Fibroblast of the conjunctiva (primary cell): ENCODE measurements at places on chromosomes 2 and 18.

GRCh38 chr2:154240921-154241379, 369.2 kb downstream of the GALNT13 start:
- no peak for DNase-seq

GRCh38 chr2:200300638-200301314, 5.7 kb upstream of the SPATS2L start:
- peak; percentile 68 for DNase-seq

- no peak for DNase-seq
Measured at GRCh38 chr2:99424371-99424770, 65.4 kb downstream of the REV1 start.

DNA sequence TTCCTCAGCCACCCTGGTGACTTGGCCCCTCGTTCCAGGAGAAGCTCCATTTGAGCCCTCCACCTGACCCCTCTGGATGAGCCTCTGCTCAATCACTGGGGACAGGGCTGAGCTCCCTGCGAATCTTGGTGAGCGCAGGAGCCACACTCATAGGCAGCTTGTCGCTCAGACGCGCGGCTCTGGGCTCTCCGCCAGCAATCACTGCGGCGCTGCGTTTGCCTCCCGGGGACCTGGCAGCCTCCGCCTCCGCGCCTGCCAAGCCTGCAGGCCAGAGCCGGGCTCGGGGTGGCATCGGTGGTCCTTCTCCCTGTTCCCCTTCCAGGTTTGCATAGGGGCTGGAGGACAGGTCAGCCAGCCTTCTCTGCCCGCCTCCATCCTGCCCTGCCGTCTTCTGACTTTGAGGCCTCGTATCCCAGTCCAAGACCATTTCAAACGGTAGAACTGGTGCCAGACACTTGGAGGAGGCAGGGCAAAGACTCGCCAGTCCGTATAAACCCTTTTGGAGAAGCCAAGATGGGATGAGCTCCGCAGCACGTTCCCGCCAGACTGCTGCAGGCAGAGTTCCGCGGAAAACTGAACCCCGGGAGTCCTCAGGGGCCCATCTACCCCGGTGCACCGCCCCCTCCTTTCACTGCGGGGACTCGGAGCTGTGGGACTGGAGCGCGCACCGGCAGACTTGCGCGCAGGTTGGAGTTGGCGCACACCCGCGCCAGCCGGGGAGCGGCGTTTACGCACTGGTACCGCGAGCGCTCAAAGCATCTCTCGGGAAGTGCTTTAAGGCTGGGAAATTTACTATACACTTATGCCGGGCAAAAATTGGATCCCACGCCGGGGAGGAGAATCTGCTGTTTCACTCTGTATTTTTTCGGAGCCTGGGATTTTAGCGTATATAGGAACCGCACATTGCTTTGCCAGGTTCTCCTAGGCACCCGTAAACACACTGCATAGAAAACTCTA, 1.1 kb upstream of the TACR1 start:
- no peak for DNase-seq

DNA sequence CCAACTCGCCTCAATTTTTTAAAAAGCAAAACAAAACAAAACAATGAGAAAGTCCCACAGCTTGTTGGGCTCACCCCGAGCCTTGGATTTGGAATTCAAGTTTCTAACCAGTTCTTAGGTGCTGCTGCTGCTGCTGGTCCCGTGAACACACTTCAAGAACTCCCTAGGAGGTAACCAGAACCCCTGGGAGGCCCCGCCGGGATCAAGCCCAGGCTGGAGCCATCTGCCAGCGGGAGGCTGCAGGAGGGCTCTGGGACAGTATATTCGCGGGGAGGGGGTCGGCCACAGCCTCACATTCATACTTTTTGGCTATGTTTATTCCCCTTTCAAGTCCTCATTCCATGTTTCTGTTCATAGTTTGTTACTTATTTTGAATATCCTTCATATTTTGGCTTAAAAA, 223.4 kb downstream of the TFCP2L1 start:
- no peak for DNase-seq

GRCh38 chr2:152127628-152128027, 28.8 kb upstream of the CACNB4 start:
- DNase-seq = no peak

DNA sequence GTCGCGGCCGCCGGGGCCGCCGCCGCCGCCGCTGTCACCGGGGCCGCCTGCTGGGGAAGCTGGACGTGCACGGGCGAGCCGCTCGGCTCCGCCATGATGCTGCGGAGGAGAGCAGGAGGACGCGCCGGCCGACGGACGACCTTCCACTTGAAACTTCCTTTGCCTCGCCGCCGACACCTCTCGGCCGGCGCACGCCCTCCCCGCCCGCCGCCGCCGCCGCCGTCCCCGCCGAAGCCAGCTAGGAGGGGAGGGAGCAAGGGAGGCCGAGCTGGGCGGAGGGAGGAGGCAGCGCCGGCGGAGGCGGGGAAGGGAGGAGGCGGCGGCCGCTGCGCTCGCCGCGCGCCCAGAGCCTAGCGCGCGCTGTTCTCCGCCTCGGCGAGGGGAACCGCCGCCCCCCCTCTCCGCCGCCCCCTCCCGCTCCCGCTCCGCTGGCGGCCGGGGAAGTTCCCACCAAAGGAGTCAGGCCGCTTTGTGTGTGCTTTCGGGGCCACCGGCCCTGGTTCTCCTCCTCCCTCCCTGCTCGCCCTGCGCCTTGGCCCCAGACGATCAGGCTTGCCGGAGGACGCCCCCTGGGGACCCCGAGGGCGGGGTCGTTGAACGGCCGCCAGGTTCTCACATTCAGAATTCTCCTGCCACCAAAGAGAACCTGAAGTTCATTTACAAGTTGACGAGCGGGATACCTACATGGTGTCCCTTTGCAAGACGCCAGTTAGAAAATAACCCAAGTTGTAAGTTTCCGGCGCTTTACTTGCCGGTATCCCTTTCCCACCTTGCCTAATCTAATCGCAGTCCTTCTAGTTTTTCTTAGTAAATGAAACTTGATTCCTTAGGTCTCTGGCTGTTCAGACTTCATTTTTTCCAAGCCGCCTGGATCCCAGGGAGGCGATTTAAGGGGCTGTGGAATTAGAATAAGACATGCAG, at the start of gene STK39:
Gene STK39, minus strand, starts transcription at position 255 of the 921 bp plus-strand sequence. Its CDS starts 160 bp downstream, at position 95.
- peak; percentile 38 for DNase-seq

DNA sequence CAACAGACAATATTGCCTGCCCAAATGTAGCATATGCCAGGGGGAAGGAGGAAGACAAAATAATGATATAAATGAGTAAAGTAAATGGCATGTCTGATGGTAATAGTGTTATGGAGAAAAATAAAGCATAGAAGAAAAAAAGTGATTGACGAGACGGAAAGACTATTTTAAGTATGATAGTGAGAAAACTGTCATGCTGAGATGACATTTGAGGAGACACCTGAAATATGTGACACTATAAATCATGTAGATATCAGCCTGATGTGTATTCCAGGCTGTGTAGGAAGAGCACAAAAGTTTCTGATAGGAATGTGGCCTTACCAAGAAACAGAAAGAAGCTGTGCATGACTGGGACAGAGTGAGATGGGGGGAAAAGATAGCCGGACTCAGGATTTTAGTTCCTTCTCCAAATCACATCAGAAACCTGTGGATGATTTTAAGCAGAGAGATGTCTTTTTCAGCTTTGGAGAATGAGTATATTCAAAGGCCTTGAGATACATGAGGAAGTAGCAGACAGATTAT, 387.3 kb upstream of the SYT4 start:
- no peak for DNase-seq

GRCh38 chr2:160635488-160635887, 141.9 kb upstream of the RBMS1 start:
- no peak for DNase-seq

DNA sequence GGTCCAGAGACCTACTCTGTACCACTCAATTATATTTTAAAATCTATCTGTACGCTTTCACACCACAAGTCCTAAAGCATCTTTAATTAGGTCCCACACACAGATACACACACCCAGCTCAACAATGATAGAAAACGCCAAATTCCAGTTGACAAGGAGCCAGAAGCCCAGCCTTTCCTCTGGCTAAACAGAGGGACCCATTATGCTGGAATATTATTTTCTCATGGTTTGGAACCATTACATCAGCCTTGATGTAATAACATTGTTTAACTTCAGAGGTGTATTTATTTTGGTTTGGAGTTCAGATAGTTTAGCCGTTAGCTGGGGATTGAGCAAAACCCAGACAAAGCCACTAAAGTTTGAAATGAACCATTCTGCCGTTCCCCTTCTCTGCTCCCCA, 14.0 kb upstream of the INHBB start:
- DNase-seq = no peak

DNA sequence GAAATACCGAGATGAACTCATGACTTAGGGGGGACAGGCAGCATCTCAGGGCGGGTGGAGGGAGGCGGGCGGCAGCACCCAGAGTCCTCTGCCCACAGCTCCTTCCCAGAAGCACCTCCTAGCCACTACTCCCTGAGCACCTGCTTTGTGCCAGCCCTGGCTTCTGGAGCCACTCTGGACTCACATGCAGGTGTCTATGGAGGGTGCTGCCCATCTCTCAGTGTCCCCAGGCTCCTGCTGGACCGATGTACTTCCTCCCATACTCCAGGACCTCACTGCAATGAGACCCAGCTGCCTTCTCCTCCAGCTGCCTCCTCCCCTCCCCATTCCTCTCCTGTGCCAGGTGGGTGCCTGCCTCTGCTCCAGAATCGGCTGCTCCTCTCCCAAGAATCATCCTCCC, 22.1 kb upstream of the OTOS start:
- no peak for DNase-seq

DNA sequence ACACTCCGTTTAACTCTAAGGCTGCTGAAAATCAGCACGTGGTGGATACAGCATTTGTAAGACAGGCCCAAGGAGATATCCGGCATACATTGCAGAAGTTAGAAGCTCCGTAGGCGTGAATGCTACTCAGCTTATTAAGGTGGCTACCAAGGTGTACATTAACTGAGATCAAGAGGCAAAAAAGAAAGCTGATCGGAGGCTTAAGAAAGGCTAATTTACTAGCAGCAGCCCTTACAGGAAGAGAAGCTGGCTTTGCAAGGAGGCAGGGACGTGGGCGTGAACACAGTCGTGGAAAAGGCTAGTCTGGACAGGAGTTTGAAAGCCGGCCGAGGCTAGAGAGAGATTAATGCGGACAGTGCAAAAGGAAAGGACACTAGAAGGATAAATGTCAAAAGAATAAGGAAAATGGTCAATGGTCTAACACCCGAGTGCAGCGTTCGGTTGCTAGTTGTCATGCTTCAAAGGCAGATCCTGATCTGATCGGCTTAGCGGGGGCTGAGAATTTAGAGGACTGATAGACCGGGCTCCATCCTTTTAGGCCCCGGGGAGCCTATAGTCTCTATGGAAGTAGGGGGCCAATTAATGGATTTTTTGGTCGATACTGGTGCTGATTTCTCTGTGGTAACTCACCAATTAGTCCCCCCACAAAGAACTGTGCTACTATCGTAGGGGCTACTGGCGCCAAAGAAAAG, 45.6 kb upstream of the SELENOI start:
- no peak for DNase-seq

DNA sequence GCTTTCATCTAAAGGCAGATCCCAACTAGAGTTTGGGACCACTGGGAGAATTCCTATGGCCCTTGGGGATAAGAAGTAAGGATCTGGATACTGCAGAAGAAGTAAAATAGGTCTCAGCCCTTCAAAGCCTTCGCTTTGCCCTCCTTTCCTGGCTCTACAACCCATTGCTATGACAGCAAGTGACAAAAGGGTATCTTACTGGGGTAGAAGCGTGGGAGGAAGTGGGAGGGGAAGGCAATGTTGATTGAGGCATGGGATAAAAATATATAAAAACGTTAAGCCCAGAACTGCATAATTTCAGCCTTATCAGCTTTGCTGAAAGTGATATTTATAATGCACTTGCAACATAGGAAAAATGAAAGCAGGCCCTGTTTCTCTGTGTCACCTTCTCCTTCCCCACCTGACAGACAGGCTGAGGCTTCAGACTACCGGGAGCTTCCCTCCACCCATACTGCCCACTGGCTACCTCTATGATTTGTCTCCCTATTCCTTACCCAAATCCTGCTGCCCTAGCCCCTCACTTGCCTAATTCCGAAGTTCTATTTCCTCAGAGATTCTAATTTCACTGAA, 14.9 kb upstream of the SOS1 start:
- DNase-seq = no peak

GRCh38 chr2:205066081-205066480, 520.8 kb downstream of the PARD3B start:
- DNase-seq = no peak

- no peak for DNase-seq
Measured at GRCh38 chr18:56380685-56381084, 257.7 kb downstream of the TXNL1 start.

DNA sequence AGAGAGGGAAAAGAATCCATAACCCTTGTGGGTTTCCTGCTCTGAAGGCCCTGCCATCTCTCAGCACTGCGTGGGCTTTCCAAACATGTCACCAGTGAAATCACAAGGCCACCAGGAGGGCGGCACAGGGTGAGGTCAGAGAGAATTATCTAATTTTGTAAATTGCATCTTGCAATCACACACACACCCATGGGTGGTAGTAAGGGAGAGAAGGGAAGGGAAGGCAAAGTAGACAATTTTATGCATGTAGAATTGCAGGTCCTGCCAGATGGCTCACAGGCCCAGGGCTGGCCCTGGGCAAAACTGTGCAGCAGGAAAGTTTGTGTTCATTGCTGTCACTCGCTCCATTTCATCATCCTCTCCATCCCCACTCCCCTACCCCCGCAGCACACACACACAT, 21.0 kb upstream of the ZBTB7C start:
- no peak for DNase-seq

- DNase-seq = no peak
Measured at GRCh38 chr18:48910972-48911545, 39.7 kb downstream of the SMAD7 start.

DNA sequence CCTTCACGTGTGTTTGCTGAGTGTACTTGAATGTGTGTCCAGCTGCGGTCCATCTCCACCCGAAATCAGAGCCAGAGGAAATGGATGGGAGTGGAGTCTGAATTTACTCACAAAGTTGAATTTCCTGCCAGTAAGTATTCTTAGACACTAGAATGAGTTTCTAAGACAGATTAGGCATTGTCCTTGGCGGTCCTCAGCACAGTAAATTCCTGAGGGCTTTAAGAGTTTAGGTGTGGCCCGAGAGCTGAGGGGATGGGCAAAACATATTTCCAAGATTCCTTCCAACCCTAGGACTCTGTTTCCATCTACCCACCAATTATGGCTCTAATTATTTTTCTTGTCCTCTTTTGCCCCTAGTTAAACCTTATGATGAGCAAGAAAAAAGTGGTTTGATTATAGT, 90.3 kb upstream of the PHLPP1 start:
- no peak for DNase-seq

GRCh38 chr2:101706819-101707177, 9.3 kb downstream of the MAP4K4 start:
- DNase-seq = no peak

DNA sequence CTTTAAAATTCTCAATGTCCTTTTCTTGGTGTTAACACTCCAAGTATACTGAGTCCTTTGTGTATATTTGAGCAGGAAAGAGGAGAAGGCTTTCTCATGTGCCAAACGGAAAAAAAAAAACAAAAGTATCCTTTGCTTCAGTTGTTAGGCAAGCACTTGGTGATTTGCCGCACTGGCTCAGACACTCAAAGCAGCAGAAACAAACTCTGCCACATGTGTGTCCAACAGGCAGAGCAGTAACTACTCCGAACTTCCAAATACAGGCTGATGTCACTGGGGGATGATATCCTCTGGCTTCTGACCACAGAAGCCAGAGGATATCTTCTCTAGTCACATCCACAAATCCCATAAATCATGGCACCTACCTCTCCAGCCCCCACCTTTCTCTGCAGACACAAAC, 108.0 kb upstream of the SALL3 start:
- DNase-seq = no peak
